ENCODE measurements at places on chromosomes 5 and 9. TPM values are rescaled to one million over a fixed set of nuclear protein-coding genes. Genes with fewer than 3 reads are reported as not detected.

GRCh38 chr5:44833249-44833648 is 24.5 kb downstream of the MRPS30 start:
- DNase-seq = no peak

DNA sequence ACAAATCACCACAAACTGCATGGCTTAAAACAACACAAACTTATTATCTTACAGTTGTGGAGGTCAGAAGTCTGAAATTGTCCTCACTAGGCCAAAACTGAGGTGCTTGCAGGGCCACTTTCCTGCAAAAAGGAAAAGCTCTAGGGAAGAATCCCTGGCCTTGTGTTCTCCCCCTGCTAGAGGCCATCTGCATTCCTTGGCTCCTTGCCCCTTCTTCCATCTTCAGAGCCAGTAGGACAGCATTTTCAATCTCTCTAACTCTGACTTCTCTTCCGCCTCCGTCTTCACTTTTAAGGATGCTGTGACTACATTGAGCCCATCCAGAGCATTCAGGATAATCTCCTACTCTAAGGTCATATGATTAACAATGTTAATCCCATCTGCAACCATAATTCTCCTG is 236.6 kb downstream of the CDK5RAP2 start:
- no peak for DNase-seq

- DNase-seq = no peak
These were observed 329.5 kb downstream of the ICE1 start for GRCh38 chr5:5751987-5752386.

DNA sequence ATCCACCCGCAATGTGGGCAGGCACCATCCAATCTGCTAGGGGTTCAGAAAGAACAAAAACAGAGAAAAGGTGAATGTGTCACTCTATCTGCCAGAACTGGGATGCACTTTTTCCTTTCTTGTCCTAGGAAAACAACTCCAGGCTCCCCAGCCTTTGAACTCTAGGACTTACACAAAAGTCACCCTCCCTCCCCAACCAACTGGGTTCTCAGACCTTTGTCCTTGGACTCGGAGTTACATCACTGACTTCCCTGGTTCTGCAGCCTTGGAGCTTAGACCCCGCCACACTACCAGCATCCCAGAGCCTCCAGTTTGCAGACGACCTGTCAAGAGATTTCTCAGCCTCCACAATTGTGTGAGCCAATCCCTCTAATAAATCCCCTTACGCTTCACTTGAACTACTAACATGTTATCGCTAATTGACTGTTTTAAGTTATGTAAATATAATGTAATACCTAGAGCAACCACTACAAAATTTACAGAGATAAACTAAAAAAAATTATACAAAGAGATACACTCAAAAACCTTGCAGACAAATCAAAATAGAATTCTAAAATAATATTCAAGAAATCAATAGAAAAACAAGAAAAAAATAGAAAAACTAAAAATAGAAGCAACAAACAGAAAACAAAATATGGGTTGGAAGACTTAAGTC is 5.3 kb upstream of the UBLCP1 start:
- no peak for DNase-seq

SPINK6 gene
- not detected for polyA plus RNA-seq

ACTBL2 gene
- not detected for polyA plus RNA-seq

PLK2 gene
- 129 TPM for polyA plus RNA-seq

MAP3K1 gene
- 16.0 TPM for polyA plus RNA-seq

CDC20B gene
- polyA plus RNA-seq = 0.08 TPM

DNA sequence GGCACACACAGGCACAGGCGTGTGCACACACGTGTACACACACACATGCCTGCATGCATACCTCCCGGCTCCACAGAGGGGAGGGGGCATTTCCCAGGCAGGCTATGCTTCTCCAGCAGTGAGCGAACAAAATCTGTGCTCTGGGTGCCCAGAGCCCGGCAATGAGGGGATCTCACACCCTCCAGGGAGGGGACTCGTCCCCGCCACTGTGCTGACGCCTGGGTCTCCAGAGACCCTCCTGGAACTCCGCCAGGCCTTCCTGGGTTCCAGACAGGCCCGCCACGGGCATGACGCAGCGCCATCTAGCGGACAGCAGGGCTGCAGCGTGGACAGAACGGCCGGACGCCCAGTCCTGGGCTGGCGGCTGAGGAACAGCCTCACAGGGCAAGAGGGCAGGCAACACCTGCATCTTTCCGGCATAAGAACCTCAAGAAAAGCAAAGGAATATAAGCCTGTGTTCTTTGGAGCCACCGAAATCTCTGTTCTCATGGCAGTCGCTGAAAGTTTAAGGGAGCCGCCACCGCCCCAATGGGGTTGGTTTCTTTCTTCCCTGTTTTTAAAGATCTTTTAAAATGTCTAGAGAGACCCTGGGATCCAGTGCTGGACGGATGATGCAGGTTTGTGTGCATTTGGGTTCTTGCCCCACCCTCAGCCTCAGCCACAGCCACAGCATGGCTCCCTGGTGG is 135.6 kb upstream of the PPP1R26 start:
- DNase-seq = peak; percentile 16

SH3TC2 gene
- 0.82 TPM for polyA plus RNA-seq

DNA sequence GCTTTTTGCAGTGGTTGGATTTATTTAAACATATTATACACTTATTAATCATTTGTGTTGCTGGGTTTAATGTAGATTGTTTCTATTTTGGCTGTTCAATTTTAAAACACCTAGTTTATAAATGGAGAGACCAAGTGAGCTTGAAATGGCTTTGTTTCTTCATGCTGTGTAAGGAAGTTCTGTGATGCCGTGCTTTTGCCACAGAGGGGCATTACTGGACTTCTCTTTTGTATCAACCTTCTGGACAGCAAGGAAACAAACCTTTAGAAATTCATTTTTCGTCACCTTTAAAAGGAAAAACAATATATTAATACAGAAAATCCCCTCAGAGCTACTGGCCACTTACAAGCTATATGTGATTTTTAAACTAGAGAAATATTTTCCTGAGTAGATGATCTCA is 81.9 kb downstream of the DMRTA1 start:
- DNase-seq = no peak

GRCh38 chr9:16974436-16974835 is 104.0 kb upstream of the BNC2 start:
- no peak for DNase-seq

PCDHGA2 gene
- polyA plus RNA-seq = 3.1 TPM

COL23A1 gene
- 2.1 TPM for polyA plus RNA-seq

- no peak for DNase-seq
These were observed 16.5 kb upstream of the SEC16A start for GRCh38 chr9:136499071-136499934.

OBP2B gene
- polyA plus RNA-seq = not detected

DNA sequence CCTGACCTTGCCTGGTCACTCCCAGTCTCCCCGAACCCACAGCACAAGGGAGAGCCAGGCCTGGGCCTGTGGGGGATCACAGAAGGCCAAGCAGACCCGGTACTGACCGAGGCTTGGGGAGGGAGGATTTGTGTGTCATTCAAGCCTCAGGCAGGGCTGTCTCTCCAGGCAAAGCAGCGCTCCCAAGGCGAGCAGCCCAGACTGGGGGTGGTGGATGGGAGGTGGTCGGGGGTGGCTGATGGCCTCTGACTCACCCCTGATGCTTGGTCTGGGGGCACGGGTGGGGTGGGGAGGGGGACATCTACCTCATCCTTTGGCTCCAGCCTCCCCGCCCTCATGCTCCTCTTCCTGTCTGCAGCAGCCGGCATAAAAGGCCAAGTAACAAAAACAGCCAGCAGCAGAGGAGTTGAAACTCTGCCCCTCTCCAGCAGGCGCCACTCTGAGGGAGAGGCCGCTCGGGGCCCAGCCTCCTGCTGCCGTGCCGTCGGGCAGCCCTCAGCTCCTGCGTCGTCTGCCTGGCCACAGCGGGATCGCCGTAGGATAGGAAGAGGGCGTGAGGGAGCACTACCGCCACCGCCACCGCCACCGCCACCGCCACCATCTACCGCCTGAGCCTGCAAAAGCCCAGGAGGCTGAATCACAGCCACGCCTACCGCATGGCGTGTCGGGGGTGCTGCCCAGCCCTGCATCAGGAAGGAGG is 166.0 kb downstream of the OLFM1 start:
- no peak for DNase-seq

GRCh38 chr5:148853868-148854267 is 27.5 kb downstream of the ADRB2 start:
- DNase-seq = no peak

RAD23B gene
- polyA plus RNA-seq = 148 TPM

DNA sequence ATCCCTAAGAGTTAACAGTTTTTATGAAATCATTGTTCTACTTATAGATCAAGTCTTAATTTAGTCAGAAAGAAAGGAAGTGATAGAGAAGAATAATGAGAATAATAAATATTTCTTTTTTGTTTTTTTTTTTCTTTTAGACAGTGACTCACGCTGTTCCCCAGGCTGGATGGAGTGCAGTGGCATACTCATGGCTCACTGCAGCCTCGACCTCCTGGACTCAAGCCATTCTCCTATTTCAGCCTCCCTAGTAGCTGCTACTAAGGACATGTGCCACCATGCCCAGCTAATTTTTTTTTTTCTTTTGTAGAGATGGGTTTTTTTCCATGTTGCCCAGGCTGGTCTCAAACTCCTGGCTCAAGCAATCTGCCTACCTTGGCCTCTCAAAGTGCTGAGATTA is 11.0 kb downstream of the IFNA21 start:
- no peak for DNase-seq

GRCh38 chr5:96896276-96896675 is 20.0 kb downstream of the ERAP2 start:
- DNase-seq = no peak

WWC1 gene
- 0.90 TPM for polyA plus RNA-seq

DNA sequence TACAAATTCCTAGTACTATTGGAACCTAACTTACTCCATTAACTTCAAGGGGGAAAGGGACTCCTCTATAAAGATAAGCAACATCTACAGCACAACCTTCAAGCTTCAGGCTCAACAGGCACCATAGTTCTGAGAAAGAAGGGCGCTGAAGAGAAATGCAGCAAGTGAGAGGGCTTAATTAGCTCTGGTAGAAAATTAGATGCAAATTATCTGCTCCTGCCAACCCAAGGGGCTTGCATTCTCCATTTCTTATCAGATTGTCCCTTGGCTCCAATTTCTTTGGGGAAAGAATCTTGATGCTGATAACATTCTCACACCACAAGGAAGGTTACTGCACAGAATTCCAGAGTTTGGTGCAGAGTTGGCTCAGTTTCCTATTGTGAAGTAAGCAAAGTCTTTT is 214.6 kb downstream of the GABRG2 start:
- no peak for DNase-seq

GRCh38 chr9:2163231-2163885 is 148.2 kb downstream of the SMARCA2 start:
- DNase-seq = no peak

HAPLN1 gene
- 0.63 TPM for polyA plus RNA-seq

SLC34A3 gene
- 1.4 TPM for polyA plus RNA-seq

- DNase-seq = peak; percentile 62
These were observed 86.6 kb downstream of the FEM1C start for GRCh38 chr5:115458003-115458409.

- no peak for DNase-seq
These were observed 194.6 kb upstream of the KIF2A start for GRCh38 chr5:62111428-62111827.

- DNase-seq = peak; percentile 83
These were observed 629 bp downstream of the CCNH start for GRCh38 chr5:87411973-87412629.

DNA sequence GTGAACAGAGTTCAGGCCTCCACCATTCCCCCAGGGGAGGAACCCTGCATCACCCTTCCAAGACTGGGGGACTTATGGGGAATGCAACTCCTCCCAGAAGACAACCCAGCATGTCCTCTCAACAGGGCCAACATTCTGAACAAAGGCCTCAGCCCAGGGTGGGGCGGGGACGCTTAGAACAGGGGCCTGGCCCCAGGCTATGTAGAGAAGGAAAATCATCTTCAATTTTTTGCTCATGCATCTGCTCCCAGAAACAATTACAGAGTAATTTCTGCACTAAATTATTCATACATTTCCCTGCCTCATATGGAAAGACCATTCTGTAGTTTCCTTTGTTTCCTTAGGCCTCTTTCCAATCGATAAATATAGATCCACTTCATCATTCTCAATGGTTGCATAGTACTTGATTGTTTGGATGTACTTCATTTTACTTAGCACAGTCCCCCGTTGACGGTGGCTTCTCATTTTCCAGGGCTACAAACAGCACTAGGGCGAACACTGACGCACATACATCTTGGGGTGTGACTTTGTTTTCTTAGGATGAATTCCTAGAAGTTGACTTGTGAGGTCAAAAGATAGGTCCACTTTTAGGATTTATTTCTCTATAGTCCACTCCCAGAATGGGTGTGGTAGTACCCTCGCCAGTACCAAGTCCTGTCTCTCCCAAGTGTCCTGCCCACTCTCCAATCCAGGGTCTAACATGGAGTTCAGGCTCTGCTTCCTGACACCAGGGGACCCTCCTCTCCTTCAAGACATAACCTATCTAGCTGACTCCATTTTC is 27.2 kb upstream of the SMU1 start:
- DNase-seq = no peak

GRCh38 chr5:96297867-96298266 is 135.2 kb downstream of the PCSK1 start:
- DNase-seq = no peak

DNA sequence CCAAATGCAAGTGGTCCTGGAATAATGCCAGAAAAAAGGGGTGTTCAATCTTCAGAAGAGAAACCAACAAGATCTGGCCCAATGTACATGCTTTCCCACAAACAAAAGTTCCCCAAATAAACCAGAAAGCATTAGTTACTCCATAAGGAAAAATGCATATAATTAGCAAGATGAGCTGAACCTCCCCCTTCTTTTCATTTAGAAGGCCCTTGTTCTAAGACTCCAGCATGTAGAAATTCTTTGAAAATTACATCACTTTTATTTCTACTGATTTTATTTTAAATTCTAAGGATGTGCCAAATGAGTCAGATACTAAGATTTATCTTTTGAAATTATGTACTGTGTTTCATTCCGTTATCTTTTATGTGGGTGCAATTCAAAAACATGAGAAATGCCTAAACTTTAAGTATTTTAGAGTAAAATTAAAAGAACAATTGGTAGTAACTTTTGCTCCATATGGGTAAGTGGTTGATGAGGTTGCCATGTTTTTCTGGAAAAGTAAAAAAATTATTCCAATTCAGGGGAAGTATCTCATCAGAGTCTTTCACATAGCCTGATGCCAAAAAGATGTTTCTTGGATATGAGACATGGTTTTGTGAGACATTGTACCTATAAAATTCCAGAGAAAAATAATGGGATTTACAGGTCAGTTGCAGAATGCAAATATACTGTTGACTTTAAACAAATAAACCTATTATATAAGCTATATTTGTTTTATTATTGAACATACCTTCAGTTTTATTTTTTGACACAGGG is 106.5 kb upstream of the CCDC112 start:
- DNase-seq = no peak

KCTD16 gene
- polyA plus RNA-seq = 0.05 TPM

LHX2 gene
- polyA plus RNA-seq = 1.8 TPM

GRCh38 chr5:146116361-146116760 is 11.0 kb upstream of the PLAC8L1 start:
- DNase-seq = no peak

DNA sequence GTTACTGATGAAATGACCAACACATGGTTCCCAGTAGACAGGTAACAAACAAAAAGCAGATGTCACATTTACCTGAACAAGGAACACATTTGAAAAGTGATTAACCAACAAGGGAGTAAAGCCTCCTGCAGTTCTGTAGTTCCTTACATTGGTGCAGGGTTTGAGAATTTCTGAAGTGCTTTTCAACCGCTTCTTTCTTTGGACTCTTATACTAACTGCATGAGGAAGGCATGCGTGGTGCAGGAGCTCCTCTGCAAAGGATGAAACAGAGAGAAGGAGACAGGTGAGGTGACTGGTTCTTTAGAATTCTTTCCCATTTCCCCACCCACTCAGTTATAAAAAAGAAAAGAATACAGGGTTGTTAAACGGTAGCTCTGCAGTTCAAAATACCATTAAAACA is 4.6 kb upstream of the IL9 start:
- no peak for DNase-seq

GRCh38 chr5:133753856-133754255 is 141.5 kb upstream of the FSTL4 start:
- DNase-seq = no peak

Data from muscle of back (tissue), 13 donors.